ENCODE measurements at places on chromosomes 5 and 9. TPM values are rescaled to one million over a fixed set of nuclear protein-coding genes. Genes with fewer than 3 reads are reported as not detected.

DNA sequence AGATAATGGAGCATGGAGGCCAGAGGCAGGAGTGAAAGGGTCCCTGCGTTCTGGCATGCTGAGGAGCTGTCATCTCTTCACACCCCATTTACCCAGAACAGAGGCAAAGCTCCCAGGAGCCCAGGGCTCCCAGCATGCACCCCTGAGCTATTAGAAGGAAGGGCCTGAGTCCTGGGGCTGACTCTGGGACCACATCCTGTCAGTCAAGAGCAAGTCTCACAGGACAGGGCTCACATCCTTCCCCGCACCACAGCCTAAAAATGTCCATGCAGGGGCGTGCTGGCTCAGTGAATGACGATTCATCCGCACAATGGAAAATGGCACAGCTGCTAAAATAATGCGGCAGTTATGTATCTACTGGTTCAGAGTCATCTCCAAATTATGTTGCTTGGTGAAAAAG, 31.4 kb downstream of the CAMK2A start:
- DNase-seq = no peak

GRCh38 chr9:114824110-114824509, 18.3 kb upstream of the TNFSF15 start:
- DNase-seq = no peak

DNA sequence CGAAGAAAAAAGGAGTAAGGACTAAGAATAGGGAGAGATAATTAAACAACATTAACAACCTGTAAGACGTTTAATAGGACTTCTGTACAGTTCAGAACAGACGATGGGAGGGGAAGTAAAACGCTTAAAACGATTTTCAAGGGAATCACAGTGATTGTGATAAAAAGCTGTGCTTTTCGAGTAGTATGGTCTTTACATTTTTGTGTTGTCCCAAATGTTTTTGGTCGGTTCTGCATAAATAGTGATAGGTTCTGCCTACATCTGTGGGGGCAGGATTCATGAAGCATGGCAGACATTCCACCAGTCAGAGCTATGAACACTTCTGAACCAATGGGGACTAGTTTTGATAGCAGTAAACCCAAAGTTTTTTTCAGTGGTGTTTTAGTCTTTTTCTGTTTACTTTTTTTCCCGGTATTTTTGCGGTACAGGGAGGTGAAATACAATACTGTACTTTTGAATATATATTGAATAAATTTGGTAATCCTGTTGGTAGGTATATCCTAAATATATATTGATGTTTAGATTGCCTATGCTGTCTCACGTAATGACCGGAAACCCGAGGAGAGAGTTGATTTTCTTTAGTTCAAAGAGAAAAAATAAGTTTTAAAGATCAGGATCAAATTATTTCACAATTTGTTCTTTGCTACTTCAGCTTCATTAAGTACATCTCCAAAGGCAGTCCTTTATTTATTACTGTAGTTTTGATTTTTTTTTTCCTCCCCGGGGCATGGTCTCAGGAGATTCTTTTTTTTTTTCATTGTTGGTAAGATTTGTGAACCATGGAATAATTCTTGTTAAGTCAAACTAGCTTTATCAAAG, 1.3 kb downstream of the ERBIN start:
- peak; percentile 52 for DNase-seq

GRCh38 chr5:111932628-111933027, 175.6 kb upstream of the NREP start:
- no peak for DNase-seq

- DNase-seq = no peak
These were observed 12.3 kb downstream of the ZBED3 start for GRCh38 chr5:77074745-77075144.

DNA sequence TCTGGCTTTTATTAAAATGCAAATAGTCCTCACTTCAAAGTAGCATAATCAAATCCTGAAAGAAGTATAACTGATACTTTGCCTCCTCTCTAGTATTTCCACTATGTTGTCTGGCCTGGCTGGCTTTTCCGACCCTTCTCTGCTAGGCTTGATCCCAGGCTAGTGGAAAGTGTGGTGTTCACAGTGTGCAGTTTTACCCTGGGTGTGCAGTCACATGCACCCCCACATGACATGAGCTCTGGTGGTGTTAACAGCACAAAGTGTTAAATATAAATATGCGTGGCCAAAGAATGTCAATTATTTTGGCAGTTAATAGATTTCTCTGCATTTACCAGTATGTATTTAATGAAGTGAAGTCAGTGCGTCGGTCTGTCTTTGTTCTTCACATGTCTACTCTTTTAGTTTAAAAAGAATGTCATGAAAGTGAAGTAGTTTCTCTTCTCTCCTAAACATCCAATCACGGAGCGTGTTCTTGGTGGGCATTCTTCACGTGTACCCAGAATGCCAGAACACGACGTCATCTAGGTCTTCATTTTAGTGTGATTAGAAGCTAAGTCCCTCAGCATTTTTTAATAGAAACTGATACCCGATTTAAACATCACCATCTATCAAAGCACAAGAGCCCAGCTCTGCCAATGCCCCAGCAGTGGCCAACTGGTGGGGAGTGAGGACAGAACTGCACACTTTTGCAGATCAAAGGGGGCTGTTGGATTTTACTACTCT, 286.4 kb downstream of the FANCC start:
- no peak for DNase-seq

GRCh38 chr9:113653746-113654604, 190.4 kb downstream of the RGS3 start:
- no peak for DNase-seq

GRCh38 chr9:136394312-136395019, 5.5 kb downstream of the SNAPC4 start:
- DNase-seq = no peak

DNA sequence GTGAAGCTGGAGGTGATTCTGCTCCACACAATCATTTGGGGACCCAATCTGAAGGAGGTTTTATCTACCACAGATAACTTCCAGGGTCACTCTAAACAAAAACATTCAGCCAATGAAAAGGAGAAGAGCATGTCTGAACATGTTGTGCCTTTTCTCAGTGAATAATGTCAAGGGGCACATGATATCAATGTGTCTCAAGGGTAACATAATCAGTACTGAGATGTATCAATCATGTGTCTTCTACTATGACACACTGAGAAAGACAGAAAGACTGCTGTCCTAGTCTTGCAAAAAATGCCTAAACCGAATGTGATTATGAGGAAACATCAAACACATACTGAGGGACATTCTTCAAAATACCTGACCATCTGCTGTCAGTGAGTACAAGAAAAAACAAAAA, 25.4 kb upstream of the RASA1 start:
- DNase-seq = no peak

GRCh38 chr5:39100851-39101396, 26.7 kb upstream of the RICTOR start:
- DNase-seq = peak; percentile 89

DNA sequence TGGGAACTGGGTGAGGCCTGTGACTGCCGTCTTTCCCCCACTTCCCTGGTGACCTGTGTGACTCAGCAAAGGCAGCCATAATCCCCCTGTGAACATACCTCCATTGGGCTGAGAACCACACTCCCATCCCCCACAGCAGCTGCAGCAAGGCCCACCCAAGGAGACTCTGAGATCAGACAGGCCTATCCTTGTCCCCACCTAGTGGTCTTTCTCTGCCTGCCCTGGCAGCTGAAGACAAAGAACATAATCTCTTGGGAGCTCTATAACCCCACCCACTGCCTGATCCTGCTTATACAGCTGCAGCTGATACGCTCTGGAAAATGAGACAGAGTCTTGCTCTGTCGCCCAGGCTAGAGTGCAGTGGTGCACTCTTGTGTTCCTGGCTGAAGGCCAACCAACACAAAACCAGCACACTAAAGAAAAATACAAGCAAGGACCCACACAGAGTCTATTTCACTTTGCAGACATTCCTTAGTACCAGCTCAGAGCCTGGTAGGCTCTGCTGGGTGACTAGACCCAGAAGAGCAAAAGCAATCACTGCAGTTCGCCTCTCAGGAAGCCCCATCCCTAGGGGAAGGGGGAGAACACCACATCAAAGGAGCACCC, 106.7 kb downstream of the MCTP1 start:
- peak; percentile 7 for DNase-seq

- DNase-seq = no peak
These were observed 10.5 kb downstream of the MSX2 start for GRCh38 chr5:174734571-174735497.

DNA sequence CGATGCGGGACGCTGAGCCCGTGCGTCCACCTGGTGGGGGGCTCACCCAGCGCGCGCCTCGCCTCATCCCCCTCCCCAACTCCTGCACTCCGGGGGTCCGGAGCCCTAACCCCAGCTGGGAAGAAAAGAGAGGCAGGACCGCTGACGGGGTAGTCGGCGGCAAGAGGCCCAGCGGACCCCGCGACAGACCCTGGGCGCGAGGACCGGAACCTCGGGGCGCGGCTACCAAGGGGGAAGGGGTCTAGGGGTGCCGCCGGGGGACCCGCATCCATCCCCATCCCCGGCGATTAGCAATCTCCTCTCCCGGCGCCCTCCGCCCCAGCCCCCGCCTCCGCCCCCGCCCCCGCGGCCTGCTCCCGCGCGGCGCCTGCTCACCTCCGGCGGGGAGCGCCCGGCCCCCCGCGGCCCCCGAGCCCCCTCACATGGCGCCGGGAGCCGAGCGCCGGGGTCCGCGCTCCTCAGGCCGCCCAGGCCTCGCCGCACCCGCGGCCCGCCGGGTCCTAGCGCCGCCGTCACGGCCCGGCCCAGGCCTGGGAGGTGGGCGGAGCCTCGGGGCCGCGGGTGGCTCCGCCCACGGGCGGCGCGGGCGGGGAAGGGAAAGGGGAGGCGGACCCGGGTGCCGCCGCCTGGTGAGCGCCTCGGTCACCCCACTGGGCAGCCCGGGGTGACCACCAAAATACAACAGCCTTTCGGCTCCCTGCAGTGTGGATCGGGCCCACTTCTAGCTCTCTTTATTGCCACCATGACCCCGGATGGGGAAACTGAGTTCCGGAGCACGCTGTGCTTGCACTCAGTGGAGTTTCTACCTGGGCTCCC, at the start of gene ST6GALNAC6:
Gene ST6GALNAC6 (minus strand): TSS at position 476 of the 816 bp plus-strand sequence. CDS start 1,622 bp downstream, outside the sequence.
- no peak for DNase-seq

- DNase-seq = no peak
These were observed 52.4 kb downstream of the ANKH start for GRCh38 chr5:14818931-14819790.

GRCh38 chr5:159910207-159910842, 6.0 kb upstream of the ADRA1B start:
- DNase-seq = no peak

DNA sequence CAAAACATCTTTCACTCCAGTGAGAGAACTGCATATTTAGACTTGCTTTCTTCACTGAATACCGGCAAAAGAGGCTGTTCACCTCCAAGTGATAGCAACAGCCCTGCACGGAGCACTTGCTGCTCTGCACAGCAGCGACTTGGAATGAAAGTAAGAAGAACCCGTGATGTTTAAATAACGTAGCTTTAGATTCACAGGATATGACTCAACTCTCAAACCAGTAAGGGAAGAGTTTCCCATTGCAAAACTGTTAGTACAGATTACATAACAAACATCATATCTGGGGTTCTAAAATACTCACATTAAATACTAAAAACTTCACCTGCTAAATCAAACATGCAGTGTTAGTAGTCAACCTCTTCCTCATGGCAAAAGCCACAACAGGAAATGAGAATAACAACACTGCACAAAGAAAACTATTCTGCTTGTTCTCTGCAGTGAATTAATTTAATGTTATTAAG, 203.4 kb downstream of the MCTP1 start:
- DNase-seq = peak; percentile 9

DNA sequence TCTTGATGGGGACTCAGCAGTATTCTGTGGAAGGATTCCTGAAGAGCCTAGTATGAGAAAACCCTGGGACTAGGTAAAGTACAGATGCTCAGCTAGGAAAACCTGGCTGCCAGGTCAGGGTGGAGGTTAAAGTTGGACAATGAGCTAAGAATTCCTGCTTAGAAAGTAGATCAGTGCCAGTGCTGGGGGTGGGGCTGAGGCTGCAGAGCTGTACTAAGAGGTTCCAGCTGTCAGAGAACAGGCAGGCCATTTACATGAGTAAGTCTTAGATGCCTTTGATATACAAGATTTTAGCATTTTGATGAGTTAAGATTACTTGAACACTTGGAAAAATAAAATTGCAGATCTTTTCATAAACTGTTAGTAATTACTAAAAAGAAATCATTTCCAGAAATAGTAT, 332.3 kb upstream of the NUDT12 start:
- no peak for DNase-seq

GRCh38 chr9:102700936-102701335, 294.2 kb upstream of the CYLC2 start:
- no peak for DNase-seq

DNA sequence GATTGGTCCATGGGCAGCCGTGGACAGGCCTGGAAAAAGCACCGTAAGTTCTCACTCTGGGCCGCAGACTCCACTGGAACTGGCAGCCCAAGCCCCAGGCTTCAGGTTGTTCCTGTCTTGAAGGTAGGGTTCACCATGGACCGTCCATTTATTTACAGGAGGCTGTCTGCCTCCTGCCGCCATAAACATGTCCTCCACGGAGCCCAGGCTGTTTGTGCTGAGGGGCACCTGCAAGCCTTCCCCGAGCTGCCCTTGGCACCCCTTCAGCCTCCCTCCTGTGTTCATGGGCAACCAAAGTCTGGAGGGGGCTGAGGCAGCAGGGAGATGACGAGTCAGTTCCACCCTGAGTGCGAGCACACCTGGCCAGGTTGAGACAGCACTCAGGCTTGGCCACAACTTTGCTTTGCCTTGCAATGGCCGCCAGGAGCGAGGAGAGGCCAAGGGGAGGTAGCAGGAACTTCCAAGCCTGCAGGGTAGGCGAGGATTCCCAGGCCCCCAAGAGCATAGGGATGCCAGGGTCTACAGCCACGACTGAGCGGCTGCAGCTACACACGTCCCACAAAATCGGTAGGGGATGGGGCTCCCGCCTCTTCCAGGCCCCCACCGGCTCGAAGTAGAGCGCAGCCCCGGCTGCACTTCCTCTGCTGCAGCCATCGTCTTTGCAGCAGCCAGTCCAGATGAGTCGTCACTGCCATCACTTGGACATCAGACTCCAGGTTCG, 1625.6 kb upstream of the ACO1 start:
- DNase-seq = no peak

- DNase-seq = no peak
These were observed 127.2 kb downstream of the MACIR start for GRCh38 chr5:103385722-103386121.

DNA sequence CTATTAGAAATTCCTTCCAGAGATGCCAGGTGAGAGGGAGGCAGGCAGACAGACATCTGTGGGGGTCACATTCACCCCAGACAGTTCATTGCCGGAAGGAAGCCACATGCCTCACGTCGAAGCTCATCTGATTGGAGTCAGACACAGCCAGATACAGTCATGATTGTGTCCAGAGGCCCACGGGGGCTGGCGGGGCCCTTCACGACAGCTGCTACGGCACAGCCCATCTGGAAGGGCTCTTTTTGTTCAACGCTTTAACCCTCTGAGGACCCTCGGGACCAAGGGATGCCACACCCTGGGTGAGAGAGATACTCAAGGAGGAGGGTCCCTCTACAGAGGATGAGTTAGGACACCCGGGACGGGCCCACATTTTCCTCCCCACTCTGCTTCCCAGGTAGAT, 31.9 kb upstream of the GABRP start:
- DNase-seq = no peak

- no peak for DNase-seq
These were observed 196.4 kb downstream of the SEMA6A start for GRCh38 chr5:116378007-116378776.

CDH10 gene
- 0.04 TPM for total RNA-seq

SOHLH1 gene
- total RNA-seq = 0.32 TPM

SPAAR gene
- not detected for total RNA-seq

CBY3 gene
- not detected for total RNA-seq

DBH gene
- total RNA-seq = not detected

APBB3 gene
- 0.38 TPM for total RNA-seq

GRM6 gene
- not detected for total RNA-seq

PCDHGC3 gene
- 0.20 TPM for total RNA-seq

BHMT gene
- total RNA-seq = 10.9 TPM

CDH9 gene
- 0.24 TPM for total RNA-seq

PRRC1 gene
- 51.9 TPM for total RNA-seq

All from HepG2 (cell line).